ENCODE measurements at places on chromosomes 1 and 21.
A peak's percentile ranks its signal among the peaks of the same experiment; 100 is the strongest.

DNA sequence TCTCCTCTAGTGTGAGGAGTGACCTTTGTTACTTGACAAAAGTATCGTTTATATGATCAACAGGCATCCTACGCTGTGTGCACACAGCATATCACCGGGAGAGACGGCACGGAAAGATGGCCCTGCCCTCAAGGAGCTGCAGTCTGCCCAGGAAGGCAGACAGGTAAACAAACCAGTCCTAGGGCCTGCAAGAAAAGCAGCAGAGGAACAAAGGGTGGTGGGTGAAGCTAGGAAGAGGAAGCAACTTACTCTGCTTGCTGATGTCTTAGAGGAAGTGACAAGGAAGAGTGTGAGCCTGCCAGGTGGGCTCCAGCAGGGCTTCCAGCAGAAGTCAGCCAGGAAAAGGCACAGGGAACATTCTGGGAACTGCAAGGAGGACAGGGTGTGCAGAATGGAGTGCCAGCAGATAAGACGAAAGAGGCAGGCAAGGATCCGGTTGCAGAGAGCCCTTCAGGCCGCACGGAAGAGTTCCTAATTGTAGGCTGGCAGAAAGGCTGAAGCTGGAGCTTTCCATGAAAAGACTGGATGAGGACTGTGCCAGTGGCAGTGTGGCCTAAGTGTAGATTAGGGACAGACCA is 106.7 kb downstream of the SLC45A1 start:
- DNase-seq = peak; percentile 36

DNA sequence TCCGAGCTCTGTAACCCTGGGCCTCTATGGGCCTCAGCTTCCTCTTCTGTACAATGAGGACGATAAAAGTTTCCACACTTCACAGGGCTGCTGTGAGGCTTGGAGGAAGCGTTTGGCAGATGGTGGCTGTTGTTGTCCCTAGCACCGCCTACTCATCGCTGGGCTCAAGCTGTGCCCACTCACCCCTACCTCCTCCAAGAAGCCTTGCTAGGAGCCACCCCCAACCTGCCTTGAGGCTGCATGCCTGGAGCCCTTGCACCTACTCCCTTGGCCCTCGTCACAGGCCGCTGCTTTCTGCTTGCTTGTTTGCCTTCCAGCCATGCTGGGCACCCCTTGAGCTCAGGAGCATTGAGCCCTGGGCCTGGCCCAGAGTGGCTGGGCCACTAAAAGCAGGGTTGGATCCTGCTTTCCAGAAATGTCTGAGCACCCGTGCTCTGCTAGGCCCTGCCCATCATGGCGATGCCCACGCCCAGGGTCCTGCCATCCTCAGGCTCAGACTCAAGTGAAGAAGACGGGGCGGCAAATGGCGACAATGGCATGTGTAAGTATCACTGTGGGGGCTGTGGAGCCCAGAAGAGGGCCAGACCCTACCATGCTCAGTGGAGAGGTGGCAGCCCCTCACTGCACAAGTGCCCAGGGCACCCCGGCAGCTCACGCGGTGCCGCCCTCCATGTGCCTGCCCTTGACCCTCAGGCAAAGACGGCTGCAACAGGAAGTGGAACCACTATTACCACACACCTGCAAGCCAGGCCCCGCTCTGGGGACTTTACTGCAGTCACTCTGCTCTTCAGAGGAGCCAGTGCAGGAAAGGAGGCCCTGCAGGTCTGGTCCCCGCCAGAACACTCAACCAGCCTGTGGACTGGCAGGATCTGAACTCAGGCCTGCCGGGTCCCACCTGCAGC is 9.5 kb downstream of the SH3BGRL3 start:
- DNase-seq = no peak

DNA sequence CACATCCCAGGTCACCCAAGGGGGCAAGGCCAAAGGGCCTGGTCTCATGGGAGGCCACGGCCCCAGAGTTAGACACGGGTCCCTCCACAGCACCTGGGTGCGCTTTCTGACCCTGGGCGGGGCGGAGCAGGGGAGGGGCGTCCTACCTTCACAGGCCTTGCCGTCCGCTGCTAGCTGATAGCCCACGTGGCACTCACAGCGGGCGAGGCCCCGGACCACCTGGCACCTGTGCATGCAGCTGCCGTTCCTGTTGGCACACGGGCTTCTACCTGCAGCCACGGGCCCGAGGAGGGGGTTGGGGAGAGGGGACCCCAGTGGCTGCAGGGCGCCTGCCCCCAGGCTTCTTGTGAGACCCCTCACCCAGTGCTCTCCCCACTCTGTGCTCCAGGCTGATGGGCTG is 59.9 kb downstream of the ARHGEF16 start:
- DNase-seq = no peak

DNA sequence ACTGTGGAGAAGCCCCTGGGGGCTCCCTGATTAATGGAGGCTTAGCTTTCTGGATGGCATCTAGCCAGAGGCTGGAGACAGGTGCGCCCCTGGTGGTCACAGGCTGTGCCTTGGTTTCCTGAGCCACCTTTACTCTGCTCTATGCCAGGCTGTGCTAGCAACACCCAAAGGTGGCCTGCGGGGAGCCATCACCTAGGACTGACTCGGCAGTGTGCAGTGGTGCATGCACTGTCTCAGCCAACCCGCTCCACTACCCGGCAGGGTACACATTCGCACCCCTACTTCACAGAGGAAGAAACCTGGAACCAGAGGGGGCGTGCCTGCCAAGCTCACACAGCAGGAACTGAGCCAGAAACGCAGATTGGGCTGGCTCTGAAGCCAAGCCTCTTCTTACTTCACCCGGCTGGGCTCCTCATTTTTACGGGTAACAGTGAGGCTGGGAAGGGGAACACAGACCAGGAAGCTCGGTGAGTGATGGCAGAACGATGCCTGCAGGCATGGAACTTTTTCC is 24.8 kb downstream of the PCSK9 start:
- DNase-seq = no peak

DNA sequence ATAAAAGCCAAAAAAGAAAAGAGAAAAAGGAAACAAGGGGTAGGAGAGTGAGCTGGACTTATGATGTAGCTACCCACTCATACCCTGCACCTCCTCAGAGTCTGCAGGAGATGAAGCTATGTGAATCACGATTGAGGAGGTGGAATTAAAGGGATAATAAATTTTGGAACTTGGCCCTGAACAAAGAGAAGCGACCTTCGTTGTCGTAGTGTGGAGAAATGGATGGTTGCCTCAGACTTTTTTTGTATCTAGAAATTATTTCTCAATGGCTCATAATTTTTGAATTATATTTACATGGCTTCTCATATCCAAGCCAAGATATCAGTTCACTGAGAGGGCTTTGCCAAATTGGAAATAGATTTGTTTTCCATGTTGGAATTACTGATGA is 37.8 kb upstream of the SIPA1L2 start:
- no peak for DNase-seq

- DNase-seq = no peak
Measured at GRCh38 chr1:160835751-160836150, 26.9 kb downstream of the CD244 start.

DNA sequence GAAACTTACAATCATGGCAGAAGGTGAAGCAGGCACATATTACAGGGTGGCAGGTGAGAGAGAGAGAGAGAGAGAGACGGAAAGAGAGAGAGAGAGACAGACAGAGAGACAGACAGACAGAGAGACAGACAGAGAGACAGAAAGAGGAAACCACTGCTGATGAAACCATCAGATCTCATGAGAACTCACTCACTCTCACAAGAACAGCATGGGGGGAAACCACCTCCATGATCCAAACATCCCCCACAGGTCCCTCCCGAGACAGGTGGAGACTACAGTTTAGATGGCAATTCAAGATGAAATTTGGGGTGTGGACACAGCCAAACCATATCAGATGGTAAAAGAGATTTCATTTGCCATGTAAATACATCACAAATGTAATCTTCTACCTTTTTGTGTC is 708.1 kb downstream of the MRPL39 start:
- no peak for DNase-seq

GRCh38 chr1:208242941-208243526 is 1.1 kb downstream of the PLXNA2 start:
- DNase-seq = no peak

GRCh38 chr21:42918291-42918690 is 7.1 kb downstream of the ERVH48-1 start:
- no peak for DNase-seq

- no peak for DNase-seq
Measured at GRCh38 chr1:172909606-172910326, 141.0 kb downstream of the TNFSF18 start.

DNA sequence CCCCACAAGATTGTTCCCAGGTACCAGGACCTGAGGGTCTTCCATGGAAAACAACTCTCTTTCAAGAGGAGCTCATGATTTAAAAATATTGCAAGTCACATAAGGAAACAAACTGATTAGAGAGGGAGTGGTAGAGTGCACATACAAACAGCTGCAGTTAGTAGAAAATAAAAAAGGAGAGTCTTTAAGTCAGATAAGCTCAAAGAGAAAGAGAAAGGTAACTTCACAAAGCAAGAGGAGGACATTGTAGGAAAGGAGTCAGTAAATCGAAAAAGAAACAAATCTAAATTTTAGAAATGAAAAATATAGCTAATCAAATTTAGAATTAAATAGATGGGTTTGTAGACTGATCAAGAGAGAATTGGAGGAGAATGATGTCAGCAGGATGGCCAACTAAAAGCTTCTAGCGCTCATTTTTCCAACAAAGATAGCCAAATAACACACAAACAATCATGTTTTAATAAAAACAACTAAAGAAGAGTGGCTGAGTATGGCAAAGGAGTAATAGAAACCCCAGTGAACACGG is 86.1 kb upstream of the CD53 start:
- DNase-seq = no peak

- DNase-seq = no peak
Measured at GRCh38 chr1:221141096-221141495, 261.9 kb downstream of the HLX start.

DNA sequence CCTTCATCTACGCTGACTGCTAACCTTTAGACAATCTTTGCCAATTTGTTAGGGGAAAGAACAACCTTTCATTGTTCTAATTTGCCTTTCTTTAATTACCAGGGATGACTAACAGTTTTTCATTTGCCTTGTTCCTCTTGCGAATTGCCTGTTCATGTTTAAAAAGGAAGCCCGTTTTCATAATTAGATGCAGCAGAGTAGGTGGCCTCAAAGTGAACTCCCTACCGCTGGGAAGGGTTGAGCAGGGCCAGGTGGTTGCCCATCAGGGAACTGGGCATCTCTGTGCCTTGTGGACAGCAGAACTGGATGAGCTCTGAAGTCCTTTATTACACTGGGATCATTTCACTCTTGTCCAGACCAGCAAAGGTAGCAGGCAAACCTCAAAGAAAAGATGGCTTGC is 59.0 kb downstream of the HIVEP3 start:
- no peak for DNase-seq

DNA sequence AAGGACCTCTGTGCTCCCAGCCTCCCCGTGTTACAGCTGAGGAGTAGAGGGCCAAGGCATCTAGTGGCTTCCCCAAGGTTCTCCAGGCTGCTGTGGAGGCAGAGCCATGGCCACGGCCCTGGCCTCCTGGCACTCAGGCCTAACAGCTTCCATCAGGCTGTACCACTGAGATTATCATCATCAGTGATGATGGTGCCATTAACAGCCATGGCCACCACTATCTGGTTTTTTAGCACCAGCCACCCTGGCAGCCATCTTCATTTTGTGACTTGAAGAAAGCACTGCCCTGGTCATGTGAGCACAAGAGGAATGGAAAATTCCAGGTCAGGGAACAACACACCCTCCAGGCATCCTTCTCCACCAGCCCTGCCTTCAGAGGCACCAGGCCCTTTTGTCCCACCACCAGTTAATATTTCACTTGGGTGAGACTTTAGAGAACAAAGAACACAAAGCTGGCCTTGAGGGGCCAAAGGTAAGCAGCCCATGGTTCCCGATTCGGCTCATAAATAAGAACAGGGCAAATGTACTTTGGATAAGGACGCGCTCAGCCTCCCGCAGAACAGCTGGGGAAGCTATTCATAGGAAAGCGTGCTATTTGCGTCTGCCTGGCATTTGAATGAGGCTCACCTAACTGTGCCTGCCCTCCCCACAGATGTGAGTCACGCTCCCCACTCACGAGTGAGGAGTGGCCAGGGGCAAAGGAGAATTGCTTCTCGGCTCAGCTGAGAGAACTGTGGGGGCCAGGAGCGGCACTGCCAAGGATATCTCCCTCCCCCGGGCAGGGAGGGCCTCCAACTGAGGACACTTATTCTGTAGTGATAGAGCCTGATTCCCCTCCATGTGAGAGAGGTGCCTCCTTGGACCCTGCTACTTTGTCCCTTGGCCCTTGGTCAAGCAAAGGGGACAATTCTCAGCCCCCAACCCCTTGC is 95.6 kb downstream of the CD58 start:
- DNase-seq = no peak

DNA sequence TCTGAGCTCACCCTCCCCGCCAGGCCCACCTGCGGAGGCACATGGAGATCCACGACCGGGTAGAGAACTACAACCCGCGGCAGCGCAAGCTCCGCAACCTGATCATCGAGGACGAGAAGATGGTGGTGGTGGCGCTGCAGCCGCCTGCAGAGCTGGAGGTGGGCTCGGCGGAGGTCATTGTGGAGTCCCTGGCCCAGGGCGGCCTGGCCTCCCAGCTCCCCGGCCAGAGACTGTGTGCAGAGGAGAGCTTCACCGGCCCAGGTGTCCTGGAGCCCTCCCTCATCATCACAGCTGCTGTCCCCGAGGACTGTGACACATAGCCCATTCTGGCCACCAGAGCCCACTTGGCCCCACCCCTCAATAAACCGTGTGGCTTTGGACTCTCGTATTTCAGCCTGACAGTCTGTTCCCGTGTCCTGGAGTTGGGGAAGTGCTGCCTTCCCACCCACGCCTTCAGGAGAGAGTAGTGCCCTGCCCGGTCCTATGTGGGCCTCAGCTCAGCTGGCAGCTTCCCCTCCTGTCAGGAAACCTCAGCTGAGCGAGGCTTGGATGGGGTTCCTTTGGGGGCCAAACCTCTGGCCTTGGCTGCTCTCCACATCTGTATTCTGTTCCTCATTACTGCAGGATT is 9.2 kb downstream of the ZBTB48 start:
- no peak for DNase-seq

- no peak for DNase-seq
Measured at GRCh38 chr1:85240643-85241042, 18.8 kb downstream of the C1orf52 start.

GRCh38 chr1:221633841-221634409 is 108.0 kb downstream of the DUSP10 start:
- DNase-seq = no peak

- DNase-seq = no peak
Measured at GRCh38 chr1:41353744-41354143, 7.5 kb upstream of the FOXO6 start.

- DNase-seq = no peak
Measured at GRCh38 chr21:37742532-37742931, 173.7 kb downstream of the KCNJ6 start.

Data from stimulated activated CD4-positive, alpha-beta T cell treated with anti-CD3 and anti-CD28 coated beads, Interleukin-12 subunit alpha, Interleukin-12 subunit beta, amount 100 ng/mL, for 48 hours (primary cell).